ENCODE measurements at places on chromosomes 2 and 18.
A peak's percentile ranks its signal among the peaks of the same experiment; 100 is the strongest.

GRCh38 chr2:72497763-72498162 is 328.1 kb downstream of the EXOC6B start:
- DNase-seq, result no peak

DNA sequence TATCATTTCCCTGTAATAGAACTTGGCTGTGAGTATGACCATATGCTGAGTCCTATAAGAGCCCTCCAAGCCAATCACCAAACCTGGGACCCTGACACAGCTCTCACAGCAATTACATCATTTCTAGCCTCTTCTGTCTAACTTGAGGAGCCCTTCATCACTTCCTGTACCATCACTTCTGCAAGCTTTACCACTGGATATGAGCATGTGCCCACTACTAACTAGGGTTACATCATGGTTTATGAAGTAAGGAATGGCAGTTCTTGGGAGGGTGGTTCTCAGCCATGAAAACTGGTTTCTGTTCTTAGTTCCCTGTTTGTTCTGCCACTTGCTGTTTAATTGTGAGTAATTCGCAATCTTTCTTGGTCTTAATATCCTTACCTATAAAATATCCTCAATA is 31.0 kb upstream of the EPB41L3 start:
- DNase-seq, result no peak

DNA sequence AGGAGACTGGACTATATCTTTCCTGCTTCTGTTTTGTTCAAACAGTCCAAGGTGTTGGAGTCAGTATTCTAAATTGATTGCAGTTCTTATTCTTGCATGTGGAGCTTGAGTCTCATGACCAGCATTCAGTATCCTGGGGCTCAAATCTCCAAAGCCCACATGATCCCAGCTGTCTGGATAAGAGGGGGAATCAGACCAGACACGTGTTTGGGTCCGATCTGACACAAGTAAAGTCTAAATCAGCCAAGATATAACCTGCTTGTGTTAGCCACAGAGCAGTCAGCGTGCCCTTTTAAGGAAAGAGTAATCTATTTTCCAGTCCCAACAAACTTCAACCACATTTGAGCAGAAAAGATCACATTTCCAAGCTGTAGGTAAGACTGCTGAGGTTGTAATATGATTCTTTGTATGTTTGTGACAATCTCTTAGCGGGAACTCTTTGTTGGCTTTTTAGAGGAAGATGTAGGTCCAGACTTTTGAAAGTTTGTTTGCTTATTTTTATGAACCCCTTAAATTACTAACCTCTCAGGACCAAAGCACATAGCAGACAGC is 334.6 kb downstream of the SLC4A3 start:
- no peak for DNase-seq

DNA sequence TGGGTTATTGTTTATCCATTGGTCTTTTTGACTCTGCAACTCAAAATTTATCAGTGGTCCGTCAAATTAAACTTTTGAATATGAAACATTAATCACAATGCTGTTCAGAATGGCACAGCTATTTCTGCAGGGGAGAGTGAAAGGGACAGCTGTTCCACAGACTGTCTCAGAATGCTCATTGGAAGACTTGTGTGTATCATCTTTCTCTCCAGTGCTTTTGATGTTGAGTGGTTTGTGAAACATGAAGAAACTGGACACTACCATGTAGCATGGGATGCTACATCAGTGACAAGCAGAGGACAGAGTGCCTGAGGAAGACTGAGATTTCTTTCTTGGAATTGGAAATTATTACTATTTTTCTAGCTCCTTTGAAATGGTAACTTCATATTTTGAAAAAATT is 115.7 kb downstream of the PLCL1 start:
- DNase-seq, result no peak

GRCh38 chr2:212843409-212844199 is 305.0 kb upstream of the ERBB4 start:
- DNase-seq, result no peak

GRCh38 chr2:27737676-27738348 is 33.7 kb upstream of the MRPL33 start:
- no peak for DNase-seq

- DNase-seq, result peak; percentile 42
Observed at GRCh38 chr2:147844697-147845410, at the start of gene ACVR2A. Gene ACVR2A, plus strand, starts transcription at chr2:147845029. Its CDS starts 124 bp downstream, at chr2:147845153.

DNA sequence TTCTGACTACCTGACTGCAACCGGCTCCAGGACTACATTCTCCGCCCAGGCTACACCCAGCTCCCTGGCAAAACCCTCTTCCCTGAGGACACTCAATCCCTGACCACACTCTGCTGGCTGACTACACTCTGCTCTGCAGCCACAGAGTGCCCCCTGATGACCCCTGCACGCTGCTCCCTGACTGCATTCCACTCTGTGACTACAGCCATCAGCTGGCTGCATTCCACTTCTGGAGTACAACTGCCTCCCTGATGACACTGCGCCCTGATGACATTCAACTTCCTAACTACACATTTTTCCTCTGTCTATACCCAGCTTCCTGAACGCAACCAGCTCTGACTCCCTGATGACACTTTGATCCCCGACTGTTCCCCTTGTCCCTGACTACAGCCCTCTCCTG is 71.3 kb upstream of the NRXN1 start:
- DNase-seq, result no peak

DNA sequence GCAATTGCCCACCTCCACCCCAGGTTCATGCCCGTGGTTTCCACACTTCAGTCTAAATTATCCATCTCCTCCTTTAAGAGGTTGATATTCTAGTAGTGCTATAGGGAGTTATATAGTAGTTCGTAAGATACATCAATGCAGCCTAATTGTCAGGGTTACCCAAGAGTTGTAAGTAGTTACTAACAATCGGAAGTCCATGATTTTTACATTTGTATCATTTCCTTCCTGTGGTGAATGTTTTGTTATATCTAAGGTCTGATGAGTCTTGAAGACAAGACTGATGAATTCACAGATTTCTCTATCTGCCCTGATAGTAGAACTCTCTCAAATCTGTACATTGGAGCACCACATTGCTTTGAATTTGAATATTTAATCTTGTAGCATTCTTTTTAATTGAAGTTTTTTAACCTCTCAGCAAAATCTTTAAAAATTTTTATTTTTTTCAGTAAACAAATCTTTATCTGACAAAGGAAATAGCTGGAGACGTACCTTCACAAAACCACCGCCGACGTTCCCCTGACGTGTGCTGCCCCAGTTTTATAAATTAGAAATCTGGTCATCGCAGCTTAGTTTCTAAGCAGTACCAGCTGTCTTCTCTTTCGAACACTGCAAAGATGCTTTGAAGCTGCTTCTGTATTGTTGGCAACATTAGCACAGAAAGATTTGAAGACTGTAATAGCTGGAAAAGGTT is 264.5 kb downstream of the SOCS6 start:
- DNase-seq, result no peak

- DNase-seq, result no peak
Observed at GRCh38 chr18:21575656-21576055, 24.8 kb downstream of the ESCO1 start.

DNA sequence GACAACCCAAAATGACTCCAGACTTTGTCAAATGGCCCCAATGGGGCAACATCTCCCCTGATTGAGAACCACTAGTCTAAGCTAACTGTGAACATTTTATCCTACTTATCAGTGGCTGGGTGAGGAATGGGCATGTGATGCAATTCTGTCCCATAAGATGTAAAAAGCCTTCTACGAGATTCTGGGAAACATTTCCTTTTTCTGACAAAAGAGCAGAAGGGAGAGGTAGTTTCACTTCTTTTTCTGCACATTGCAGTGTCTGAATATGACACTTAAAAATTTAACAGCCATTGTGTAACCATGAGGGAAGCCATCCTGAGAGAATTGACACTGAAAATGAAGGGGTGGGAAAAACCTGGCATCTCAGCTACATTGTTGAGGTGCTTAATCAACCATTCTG is 17.3 kb upstream of the MARCHF4 start:
- DNase-seq, result no peak

DNA sequence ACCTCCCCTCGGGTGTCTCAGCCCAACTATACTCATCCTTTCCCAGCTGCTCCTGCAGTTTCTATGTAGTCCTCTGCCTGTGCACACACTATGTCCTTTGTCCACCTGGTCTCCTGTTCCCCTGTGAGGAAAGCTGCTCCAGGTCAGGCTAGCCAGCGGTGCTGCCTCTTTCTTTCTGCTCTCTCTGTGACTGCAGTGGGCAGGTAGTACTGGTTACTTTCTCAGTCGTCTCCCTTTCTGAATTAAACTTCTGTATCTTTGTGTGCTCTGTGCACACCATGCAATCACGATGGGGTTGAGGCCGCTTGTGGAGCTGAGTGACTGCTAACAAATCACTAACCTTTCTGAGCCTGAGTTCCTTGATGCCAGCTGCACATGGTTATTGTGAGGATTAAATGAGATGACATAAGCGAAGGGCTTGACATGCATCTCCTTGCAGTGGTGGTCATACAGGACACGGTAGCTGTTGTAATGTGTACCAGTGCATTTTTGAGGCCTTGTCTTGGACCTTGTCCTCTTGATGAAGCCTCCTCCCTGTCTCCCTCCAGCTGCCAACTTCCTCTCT is 3.5 kb downstream of the FARP2 start:
- DNase-seq, result no peak

DNA sequence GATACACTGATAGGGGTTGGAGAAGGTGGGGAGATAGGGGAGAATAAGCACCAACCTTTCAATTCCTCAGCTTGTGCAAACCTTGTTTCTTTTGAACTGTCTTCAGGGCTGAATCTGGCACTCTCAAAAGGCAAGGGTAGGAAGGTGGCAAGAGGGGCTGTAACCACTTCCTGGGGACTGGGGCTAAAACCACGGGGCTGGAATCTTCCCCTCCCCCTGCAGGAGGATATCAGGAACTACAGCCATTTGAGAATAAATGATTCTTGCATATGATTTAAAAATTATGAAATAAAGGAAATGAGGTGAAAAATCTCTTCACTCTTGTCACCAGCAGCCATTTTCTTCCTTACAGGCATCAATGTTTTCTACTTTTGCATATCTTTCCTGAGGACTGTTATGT is 50.8 kb downstream of the ATOH8 start:
- DNase-seq, result peak; percentile 41

- DNase-seq, result no peak
Observed at GRCh38 chr18:40692871-40693270, 1262.2 kb upstream of the PIK3C3 start.

GRCh38 chr2:107436281-107436680 is 390.4 kb upstream of the RGPD4 start:
- DNase-seq, result no peak

GRCh38 chr2:207938415-207938814 is 86.9 kb downstream of the PLEKHM3 start:
- no peak for DNase-seq

DNA sequence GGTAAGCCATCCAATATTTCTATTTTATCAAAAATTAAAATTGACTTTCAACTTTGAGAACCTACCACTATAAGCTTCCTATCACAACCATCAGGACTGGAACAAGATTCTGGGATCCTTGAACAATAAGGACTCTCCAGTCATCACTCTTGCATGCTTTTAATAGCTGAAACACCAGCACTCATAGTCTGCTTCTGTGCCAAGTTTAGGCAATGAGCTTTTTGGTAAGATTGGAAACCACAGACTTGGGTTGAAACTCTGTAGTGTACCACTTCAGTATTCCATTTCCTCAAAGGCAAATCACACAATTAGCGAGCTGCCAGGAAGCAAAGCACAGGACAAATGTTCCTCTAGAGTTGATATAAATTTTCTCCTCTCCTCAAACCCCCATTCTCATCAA is 1065.8 kb upstream of the SLC39A10 start:
- no peak for DNase-seq

DNA sequence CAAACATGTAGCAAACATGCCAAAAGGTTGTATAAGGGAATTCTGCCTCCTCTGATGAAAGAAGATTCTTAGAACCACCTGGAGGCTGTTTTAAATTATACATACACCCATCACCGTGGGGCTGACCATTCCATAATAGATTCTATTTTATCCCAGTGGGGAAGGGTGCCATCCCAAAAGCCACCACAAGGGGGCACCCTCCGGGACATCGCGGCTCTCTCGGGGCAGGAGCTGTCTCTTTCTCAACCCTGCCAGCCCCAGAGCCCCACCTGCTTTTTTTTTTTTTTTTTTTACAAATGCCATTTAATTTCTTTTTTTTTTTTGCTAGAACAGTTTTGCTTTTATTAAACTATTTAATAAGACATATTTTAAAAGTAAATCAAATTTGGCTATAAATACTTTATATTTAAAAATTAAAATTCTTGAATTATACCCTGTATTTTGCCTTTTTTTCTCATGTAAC is 8.6 kb upstream of the MTCL1 start:
- peak; percentile 73 for DNase-seq
